ENCODE measurements at places on chromosomes 2 and 18.

DNA sequence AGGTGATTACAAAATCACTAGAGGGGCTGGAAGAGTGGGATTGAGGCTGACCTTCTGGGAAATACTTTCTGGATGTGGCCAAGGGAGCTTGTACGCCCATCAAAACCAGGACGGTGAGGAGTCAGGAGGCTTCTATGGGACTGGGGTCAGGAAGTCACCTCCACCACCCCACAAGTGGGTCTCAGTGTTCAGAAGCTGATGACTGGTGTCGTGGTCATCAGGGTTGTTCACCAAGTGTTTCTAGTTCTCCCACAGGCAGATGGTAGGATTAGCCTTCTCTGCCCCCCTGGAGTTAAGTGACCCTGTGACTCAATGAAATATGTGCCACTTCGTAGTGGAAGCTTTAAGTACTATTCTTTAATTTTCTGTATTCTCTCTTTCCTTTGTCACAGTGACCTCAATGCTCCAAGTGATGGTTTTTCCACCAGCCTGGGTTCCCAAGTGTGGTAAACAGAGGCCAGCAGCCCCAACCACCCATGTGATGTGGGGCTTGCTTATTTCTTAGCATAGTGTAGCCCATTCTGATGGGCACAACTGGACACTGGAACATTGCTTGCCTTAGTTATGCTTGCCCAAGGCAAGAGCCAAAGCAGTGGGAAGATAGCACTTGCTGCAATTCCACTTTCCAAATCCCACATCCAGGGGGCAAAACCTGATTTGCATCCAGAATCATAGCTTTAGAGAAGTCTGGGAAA is 258.8 kb downstream of the CYP26B1 start:
- DNase-seq = no peak

DNA sequence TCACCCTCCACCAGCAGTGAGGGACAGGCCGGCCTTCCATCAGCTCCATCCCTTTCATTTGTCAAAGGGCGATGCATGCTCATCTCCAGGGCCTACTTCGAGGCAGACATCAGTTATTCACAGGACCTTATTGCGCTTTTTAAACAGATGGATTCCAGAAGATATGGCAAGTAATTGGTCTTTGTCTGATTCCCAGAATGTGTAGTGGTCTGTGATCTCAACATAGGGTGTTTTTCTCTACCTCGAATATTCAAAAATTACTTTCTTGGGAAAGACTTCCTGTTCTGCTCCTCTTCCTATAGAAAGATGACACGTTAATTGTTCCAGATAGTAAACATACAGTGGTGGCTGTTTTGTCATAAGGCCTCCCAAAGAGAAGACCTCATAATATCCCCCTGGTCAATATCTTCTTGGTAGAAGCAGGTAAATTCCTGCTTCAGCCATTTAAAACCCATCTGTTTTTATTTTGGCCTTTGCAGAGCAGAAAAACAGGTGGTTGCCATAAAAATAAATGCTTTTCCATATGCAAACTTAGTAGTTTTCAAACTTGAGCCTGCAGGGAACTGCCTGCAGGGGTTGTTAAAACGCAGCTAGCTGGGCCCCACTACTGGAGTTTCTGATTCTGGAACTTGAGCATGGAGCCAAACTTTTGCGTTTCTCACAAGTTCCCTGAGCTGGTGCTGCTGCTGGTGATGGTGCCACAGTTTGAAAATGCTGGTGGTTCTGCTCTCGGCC is 8.2 kb downstream of the SMARCAL1 start:
- no peak for DNase-seq

GRCh38 chr2:170817093-170818035 is 677 bp downstream of the GAD1 start:
- DNase-seq = peak; percentile 40

DNA sequence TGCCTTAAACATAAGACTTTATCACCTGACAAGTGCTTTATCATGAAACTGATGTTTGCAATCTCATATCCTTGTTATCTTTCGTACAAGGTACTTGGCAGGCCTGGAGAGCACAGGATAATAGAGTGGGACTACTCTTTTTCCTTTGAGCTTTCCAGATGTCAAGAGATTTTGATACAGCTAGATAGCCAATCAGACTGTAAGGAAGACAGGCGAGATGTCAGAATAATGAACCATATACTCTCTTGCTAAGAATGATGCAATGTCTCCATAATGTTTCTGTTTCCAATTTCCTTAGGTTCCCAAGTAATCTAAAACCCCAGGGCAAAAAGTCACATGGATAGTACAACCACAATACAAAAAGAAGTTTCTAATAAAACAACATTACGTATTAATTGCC is 313.1 kb downstream of the PDE11A start:
- DNase-seq = no peak

GRCh38 chr2:219477815-219478214 is 20.9 kb upstream of the GMPPA start:
- no peak for DNase-seq

DNA sequence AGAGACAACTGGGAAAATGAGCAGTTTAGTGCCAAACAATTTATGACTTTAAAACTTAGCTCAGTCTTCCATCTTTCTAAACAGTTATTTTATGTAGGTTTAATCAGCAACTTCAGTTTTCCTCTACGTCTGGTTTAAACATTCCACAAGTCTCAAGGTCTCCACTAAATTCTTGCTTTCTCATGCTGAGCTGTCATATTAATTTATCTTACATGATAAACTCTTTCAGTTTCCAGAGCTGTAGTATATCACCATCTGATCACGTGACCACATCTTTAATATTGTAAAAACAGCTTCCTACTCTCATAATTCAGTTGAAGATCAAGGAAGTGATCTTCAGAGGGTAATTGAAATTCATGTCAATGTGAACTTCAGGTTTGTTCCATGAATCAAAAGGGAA is 158.6 kb downstream of the ZNF804A start:
- no peak for DNase-seq

DNA sequence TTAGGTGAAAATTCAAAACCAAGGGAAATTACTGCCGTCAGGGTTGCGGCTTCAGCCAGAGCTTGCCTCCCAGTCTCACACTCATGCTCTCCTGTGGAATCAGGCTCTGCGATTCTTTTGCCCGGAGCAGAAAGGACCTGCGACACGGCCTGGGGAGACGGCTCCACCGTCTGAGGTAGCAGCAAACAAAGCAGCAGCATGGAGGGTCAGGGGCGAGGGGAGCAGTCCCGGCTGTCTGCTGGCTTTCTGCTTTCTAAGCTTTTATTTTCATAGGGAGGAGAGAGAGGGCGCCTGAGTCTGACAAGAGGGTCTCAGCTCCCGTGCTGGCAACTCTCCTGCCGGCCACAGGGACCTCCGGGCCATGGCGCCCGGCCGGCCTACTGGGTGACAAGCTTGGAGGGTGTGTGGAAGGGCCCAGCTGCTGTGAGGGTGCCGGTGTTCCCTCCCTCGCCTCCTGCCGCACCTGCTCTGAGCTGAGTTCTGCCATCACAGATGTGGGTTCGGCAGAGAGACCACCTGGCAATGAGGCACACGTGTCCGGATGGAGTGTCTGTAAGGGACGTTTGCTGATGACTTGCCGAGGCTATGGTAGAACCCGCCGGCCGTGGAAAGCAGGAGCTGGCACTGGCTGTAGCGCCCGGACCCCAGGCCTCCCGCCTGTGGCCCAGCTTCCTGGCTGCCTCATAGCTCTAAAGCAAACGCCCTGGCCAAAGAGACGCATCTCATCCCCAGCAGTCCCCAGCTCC is 66.2 kb upstream of the CTDP1 start:
- no peak for DNase-seq

DNA sequence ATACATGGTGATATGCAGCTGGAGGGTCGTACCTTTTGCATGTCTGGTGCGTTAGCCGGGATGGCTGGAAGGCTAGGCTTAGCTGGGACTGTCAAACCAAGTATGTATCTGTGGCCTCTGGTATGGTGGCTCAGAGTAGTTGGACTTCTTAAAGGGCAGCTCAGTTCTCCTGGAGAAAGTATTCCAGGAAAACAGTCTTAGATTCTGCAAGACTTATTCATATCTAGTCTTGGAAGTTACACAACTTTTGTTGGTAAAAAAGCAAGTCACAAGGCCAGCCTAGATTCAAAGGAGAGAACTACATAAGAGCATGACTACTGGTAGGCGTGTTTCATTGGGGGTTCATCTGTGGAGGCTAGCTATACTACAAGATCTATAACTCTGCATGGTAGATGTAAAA is 45.5 kb downstream of the EML4 start:
- DNase-seq = no peak

DNA sequence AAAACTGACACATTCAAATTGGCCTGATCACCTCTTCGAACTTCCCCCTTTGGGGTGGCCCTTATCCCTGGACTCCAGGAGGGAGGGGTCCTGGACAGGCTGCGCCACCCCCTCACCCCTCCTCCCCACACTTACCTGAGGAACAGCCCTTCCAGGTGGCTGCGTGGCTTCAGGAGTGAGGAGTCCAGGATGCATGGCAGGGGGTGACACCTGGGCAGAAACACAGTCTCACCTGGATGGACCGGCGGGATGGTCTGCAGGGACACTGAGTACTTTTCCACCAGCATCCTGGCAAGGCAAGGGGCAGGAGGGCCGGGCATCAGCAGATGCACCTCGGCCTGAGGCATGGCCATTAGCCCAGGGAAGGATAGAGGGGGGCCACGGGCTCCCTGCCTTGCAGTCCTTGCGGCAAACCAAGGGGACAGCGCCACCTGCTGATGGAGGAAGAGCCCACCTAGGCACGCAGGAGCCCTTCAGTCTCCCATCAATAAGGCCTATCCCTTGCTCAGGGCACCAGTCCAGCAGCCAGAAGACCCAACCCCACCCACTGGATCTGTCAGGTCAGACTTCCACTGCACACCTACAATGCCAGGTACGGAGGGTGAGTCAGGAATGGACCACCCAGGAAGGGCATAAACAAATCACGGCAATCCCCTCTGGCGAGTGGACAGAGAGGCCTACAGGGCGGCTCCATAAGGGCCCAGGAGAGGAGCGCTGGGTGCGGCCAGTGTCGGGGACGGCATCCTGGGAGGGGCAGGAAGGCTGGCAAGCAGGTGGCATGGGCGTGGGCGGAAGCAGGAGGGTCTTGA is 26.0 kb downstream of the FAM178B start:
- peak; percentile 86 for DNase-seq

GRCh38 chr18:28095041-28095440 is 81.9 kb downstream of the CDH2 start:
- DNase-seq = no peak

GRCh38 chr2:181380581-181380980 is 76.6 kb upstream of the ITGA4 start:
- no peak for DNase-seq

DNA sequence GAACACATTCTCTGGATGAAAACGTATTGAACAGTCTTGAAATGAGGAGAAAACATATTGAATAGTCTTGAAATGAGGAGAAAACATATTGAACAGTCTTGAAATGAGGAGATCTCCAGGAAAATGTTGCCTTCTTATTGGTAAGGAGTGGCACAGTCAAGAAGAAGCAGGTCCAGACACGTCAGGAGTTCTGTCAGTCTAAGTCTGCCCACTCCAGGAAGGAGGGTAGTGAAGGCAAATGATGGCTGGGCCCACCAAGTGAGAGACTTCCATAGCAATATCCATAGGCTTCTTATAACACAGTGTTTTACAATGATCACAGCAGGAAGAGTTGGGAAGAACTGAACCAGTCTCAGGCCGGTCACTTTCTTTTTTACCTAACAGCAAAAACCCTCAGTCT is 316.2 kb downstream of the ETAA1 start:
- DNase-seq = no peak

DNA sequence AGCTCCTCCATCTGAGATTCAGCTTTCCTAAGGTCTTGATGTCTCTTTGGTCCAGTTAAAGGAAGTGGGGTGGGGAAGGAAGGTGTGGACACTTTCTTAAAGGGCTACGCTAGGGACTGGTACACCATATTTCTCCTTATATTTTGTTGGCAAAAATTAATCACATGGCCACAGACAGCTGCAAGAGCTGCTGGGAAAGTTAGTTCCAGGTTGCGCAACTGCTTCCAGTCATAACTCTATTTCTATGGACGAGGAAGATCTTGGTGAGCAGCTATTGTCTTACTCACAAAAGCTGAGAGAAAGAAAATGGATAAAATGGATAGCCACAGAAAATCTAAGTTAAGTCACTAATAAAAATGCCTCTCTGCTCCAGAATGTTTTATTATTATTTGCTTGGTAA is 60.7 kb upstream of the PPM1B start:
- no peak for DNase-seq

DNA sequence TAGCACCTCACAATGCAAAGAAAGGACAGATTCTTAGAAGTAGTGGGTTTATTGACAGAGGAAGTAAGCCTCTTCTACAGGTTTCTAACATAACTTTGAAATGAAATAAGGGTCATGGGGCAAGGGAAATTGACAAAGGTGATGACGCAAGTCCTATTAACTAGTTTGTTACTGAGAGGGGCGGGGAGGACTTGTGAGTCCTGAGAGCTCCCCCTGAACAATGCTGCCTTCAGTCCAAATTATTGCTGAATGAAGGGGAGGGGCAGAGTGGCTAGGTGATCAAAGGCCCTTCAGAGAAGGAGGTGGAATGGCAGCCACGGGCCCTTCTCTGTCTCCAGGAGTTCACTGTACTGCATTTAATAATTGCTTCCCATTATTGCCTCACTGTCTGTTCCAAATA is 390.0 kb downstream of the MEIS1 start:
- no peak for DNase-seq

GRCh38 chr18:23499291-23499781 is 4.0 kb upstream of the RMC1 start:
- DNase-seq = no peak

- DNase-seq = no peak
Observed at GRCh38 chr2:38155015-38155414, 79.1 kb upstream of the CYP1B1 start.

DNA sequence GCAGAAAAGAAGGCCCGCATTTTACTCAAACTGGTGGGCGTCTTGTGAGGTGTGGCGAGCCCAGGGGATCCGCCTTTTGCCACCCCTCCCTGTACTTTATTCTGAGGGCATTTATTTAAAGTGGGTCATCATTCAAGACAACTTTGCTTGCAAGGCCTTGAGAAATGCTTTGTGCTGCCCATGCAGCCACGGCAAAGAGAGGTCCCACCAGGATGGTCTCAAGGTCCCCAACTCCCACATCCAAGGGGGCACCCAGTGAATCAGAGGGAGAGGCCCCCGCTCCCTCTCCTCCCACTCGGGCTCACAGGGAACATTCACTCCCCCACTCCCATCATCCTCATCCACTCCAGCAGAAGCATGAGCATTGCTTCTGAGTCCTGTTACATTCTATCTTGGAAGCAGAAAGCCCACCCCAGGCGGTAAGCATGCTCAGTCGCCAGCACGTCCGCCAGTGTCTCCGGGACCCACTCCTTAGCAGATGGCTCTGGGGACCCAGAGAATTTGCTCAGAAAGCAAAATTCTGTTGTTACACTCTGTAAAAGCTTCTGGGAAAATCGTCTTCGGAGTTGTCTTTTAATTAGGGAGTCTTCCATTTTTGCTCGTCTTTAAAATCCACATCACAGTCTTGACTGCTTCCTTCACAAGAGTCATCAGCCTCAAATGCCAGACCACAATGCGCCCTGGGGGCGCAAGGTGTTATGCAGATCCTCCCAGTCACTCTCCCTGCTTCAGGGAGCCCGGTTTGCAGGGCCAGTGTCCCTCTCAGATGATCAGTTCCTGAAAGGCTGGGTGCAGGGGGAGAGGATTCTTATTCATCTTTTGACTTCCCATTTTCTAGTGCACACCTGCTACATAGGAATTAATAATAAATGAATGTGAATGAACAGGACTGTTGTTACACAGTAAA is 99.4 kb upstream of the NCK2 start:
- DNase-seq = no peak
